ENCODE measurements at places on chromosomes 3 and 15. TPM values are rescaled to one million over a fixed set of nuclear protein-coding genes. Genes with fewer than 3 reads are reported as not detected.

DNA sequence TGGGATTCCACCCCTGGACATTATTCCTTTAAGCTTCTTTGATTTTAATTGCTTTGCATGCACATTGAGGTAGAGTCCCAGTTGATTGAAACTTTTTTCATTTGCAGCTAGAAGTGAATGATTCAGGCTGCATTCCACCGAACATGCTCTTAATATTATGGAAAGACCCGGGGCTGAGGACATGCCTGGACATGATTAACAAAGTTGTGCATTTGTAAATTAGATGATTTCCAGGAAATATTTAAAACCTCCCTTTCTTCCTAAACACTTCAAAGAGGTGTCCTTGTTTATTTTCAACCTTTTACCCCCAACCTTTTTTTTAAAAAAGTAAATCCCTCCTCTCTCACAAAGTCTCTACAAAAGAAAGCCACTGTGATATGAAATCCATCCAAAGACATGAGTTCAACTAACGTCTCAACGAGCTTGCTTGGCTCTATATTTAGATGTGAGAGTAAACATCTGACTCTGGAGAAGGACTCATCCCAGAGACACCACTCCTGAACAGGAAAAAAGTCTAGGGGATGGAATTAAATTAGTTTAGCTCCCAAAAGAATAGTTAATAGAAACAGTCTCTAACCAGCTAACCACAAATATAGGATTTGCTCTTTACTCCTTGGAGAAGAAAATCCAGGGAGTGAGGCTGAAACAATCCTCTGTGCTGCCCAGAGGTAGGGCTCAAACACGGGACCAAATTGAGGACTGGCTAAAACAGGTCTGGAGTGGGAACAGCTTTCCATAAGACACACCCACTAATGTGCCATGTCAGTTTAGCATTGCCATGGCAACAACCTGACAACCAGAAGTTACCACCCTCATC lies 83.1 kb downstream of the XXYLT1 start:
- DNase-seq = peak; percentile 66

SOX14 gene
- not detected for total RNA-seq

DNA sequence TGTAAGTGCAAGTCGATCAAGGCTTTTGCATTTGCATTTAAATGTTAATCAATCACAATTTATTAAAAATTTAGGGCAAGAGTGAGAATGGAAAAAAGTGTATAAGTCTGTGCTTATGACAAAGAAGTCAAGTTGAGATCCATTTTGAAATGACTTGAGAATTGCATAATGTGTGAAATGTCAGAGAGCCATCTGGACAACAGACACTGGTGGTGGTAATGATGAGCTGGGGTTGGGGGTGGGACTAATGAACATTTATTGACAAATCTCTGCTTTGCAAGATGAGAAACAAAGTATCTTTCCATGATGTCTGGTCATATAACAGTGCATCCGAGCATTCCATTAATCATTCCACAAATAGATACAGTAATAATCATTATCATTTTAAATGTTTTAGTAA lies 89.4 kb upstream of the ZBTB20 start:
- DNase-seq = peak; percentile 34

GRCh38 chr3:194277104-194277785 lies 73.9 kb downstream of the CPN2 start:
- peak; percentile 43 for DNase-seq

- no peak for DNase-seq
Observed at GRCh38 chr3:125043599-125044151, 12.1 kb downstream of the HEG1 start.

GRCh38 chr3:120094776-120095225 lies 554 bp upstream of the GSK3B start:
- peak; percentile 100 for DNase-seq

NDUFB5 gene
- total RNA-seq = 90.8 TPM

DNA sequence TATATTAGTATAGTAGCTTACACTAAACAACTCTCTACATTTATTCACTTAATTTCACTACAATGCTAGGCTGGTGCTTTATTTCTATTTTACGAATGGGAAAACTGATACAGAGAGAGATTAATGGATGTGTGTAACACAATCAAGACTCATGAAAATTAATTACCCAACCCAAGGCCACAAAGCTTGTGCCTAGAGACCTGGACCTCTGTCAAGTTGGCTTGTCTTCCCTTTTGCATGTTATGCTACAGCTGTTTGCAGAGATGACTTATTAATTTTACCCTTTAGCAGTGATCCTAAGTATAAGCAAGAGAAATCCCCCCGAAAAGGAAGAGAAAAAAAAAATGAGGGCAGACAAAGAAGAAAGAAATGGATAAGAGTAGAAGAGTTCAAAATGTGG lies 162.5 kb downstream of the C3orf38 start:
- no peak for DNase-seq

DNA sequence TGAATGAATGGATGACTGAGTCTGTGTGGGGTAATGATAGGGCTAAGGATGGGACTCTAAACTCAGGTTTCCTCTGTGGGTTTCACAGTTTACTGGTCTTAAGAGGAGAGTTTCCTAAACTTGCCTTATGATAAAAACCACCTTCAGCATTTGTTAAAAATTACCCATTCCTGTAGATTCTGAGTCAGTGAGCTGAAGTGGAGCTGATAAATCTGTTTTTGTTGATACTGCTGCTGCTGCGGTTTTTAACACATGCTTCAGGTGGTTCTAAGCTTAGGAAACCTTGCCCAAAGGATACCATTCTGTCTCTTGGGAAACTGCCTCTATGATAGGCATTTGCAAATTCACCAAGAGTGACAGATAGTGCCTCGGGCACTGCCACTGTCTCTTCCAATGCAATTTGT lies 52.6 kb downstream of the MECOM start:
- DNase-seq = no peak

GATA2 gene
- total RNA-seq = 26.7 TPM

Measured in fibroblast of villous mesenchyme (primary cell).